Stimulated activated CD4-positive, alpha-beta T cell treated with anti-CD3 and anti-CD28 coated beads, Interleukin-12 subunit alpha, Interleukin-12 subunit beta, amount 100 ng/mL, for 4 hours (primary cell): ENCODE measurements at places on chromosomes 1 and 21.

- no peak for DNase-seq
Observed at GRCh38 chr1:232876506-232877364, 71.5 kb downstream of the MAP10 start.

DNA sequence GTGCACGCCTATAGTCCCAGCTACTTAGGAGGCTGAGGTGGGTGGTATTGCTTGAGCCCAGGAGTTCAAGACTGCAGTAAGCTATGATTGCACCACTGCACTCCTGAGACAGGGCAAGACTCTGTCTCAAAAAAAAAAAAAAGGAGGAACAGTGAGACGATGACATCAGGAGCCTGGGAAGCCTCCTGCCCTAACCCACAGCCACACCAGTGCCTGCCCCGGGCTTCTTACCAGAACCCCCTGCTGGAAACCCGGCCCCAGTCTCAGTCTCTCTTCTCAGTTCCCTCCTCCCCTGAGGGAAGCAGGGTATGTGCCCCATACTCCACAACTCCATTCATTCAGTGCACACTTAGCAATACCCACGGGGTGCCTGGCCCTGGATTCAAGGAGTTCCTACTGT, 9.1 kb downstream of the COL8A2 start:
- no peak for DNase-seq

GRCh38 chr1:205840146-205840923, 9.6 kb downstream of the PM20D1 start:
- no peak for DNase-seq

- DNase-seq: no peak
Observed at GRCh38 chr21:46284733-46285132, 678 bp downstream of the MCM3AP start.

- no peak for DNase-seq
Observed at GRCh38 chr1:229006121-229006870, 264.6 kb upstream of the RAB4A start.

GRCh38 chr21:31521515-31521914, 138.0 kb upstream of the SOD1 start:
- no peak for DNase-seq

DNA sequence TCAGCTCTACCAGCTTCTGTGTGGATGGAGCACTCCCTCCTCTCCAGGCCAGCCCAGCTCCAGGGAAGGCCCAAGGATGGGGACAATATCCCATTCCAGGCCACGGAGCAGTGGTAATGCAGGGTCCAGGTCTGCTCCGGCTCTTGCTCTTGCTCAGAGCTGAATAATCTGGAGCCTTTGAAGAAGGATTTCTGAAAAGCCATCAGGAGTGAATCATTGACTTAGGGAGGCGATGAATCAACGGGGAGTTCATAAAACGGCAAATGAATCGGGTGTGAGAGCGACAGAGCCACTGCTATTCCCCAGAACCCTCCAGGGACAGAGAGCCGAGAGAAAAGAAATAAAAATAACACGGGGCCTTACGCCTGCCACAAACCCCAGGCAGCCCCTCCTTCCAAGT, 7.7 kb downstream of the POU3F1 start:
- DNase-seq: no peak

- no peak for DNase-seq
Observed at GRCh38 chr1:247287460-247287859, 31.6 kb downstream of the VN1R5 start.

DNA sequence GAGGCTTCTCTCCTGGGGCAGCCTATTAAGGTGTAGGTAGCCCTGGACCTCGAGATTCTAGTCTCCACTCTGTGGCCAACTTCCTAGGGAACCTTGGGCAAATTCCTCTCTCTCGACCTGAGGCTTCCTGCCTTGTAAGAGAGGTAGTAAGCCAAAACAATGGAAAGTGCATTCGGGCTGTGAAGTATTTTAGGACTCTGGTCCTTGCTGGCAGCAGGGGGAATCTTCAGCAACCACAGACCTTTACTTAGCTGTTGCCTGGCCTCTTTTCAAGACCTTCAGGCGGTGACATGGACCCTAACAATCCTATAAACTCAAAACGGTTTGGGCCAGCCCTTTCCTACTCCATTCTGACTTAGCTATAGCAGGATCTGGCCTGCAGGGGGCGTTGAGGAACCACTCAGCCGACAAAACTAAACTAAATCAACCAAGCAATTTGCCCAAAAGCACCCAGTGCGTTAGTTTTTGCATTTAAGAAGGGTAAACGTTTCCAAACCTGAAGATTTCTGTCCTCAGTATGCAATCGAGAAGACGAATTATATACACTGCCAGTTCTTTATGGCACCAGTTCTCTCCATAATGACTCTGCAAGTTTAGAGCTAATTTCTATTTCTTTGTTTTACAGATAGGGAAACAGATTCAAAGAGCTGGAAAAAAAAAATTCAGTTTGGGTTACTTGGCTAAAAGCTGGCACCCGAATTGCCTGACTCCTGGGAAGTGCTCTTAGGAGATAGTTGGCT, 10.9 kb upstream of the SESN2 start:
- DNase-seq: peak; percentile 77

- DNase-seq: no peak
Observed at GRCh38 chr21:31072533-31072932, 34.3 kb upstream of the KRTAP19-8 start.

GRCh38 chr1:25644962-25645361, 28.4 kb downstream of the MAN1C1 start:
- no peak for DNase-seq

DNA sequence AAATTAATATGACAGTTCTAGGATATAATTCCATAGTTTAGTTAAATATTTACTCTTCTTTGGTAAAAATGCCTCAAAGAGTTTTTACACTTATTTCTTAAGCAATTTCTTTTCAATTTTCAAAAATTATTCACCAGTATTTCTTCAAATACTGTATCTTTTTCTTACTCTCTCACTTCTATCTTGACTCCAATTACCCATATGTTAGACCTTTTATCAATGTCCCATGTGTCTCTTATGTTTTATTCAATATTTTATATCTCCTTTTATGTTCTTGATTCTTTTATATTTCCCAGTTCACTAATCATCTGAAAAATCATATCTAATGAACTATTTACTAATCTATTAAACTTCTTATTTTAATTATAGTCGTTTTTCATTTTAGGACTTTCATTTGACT, 11.5 kb upstream of the LRIF1 start:
- DNase-seq: no peak
